ENCODE measurements at places on chromosomes 16 and 17.
A peak's percentile ranks its signal among the peaks of the same experiment; 100 is the strongest.

- DNase-seq: no peak
Measured at GRCh38 chr17:248337-249235, 67.1 kb upstream of the DOC2B start.

DNA sequence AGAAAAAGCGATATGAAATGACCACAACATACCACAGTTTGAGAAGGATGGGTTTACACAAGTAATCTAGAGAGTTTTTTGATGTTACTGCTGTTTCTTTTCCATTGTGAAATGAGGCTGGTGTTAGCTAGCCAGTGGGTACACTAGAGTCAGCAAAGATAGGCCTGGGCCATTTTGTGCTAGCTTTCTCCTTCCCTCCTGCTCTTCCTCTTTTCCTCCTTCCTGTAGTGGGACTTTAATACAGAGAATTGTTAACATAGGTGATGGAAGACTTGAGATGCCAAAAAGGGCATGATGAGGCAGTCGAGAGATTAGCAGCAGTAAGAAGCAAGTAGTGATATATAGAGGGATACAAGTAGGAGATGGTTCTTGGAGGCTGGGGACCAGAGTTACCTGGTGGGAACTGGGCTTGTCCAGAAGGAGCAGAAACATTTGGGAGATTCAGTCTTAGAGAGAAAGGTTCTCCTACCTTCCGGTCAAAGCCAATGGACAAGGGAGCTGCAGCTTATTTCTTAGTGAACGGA, 7.7 kb downstream of the NSRP1 start:
- DNase-seq: no peak

- DNase-seq: no peak
Measured at GRCh38 chr17:58373923-58374322, 21.9 kb upstream of the SUPT4H1 start.

DNA sequence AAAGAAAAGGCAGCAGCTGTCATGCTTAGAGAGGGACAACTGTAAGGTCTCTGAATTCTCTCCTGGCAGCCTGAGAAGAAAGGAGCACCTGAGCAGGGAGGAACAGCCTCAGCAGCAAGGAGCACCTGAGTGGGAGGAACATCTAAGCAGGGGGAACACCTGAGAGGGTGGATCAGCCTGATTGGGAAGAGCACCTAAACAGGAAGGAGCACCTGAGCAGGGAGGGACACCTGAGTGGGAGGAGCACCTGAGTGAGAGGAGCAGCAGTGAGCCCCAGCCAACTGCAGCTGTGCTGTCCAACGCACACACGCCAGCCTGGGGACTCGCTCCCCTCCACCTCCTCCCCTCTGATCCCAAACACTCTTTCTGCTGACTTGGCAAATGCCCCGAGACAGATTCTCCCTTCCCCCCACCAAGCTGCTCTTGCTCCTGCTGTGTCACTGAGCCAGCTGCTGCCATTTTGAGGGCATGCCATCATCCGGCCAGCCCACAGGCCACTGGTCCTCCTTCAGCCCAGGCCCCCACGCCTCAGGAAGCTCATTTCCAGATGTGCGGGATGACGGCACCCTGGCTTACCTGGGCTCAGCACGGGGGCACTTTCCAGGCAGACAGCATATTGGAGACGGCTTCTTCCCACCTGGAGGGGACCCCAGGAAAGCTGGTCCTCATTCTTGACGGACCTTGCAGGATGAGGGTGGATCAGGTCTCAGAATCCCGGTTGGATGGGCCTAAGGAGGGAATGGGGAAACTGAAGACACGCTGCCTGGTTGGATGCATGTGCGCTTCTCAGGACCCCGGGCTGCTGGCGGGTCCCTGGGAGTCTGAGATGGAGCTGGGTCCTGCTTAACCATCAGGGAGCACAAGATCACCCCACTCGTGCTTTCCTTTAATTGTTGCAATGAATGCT, 57.7 kb upstream of the RBFOX3 start:
- no peak for DNase-seq

- no peak for DNase-seq
Measured at GRCh38 chr17:50272246-50272645, 2.0 kb upstream of the TMEM92 start.

DNA sequence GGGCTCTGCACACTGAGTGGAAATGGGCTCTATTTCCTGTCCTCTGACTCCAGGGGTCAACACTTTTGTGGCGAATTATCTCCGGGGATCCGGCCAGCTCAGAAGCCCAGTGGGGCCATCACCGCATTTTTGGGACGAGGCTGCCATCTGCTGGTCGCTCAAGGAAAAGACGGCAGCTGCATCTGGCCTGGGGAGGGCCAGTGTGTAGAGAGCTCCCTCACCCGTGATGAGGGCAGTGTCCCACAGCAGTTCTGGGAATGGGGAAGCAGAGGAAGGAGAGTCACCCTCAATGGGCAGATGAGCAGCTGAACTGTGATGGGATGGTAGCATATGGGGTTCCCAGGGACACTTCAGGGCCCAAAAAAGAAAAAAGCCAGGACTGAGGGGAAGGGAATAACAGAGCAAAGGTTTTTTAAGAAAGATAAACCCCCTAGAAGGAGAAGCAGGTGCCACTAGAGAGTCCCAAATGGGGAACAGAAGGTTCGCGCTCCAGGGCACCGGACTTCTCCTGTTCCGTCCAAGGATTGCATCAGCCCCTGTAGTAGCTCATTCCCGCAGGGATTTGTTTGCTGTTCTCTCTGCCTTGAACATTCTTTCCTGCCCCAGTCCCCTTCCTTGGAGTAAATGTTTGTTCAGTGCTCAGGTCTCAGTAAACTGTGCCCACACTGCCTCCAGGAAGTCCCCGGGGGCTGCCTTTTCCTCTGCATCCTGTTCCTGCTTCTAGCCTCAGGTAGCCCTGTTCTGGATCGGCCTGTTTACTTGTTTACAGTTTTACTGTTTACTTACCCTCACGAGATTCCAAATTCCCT, 9.3 kb upstream of the ABCC12 start:
- DNase-seq: peak; percentile 64

- DNase-seq: no peak
Measured at GRCh38 chr16:56277075-56277474, 85.8 kb downstream of the GNAO1 start.

DNA sequence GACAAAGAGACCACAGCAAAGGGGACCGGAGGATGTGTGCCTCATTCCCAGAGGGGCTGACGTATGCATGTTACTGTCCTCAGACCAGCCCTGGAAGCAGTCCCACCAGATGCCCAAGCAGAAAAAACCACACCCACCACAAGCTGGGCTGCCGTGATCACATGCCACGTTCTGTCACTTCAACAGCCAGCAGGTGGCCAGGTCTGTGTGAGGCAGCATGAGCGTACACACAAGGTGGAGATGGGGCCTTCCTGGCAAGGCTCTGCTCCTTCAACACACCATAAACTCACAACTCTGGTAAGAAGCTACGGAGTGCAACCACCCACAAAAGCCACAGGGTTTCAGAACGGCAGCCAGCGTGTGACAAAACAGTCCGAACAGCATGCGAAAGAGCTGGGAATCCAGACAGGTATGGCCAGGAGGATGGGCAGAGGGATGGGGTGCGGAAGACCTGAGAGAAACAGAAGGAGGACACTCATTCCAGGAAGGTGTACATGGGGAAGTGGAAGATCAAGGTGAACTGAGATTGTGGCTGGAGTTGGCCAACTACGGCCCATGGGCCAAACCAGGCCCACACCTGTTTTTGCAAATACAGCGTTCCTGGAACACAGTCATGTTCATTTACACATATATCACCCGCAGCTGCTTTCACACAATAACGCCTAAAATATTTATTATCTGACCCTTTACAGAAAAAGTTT, 27.9 kb downstream of the MBTPS1 start:
- DNase-seq: no peak

- DNase-seq: no peak
Measured at GRCh38 chr17:27977751-27978688, 64.5 kb upstream of the NLK start.

- no peak for DNase-seq
Measured at GRCh38 chr16:70254180-70254964, 2.6 kb upstream of the EXOSC6 start.

GRCh38 chr16:87855852-87856715, 13.2 kb downstream of the SLC7A5 start:
- no peak for DNase-seq

DNA sequence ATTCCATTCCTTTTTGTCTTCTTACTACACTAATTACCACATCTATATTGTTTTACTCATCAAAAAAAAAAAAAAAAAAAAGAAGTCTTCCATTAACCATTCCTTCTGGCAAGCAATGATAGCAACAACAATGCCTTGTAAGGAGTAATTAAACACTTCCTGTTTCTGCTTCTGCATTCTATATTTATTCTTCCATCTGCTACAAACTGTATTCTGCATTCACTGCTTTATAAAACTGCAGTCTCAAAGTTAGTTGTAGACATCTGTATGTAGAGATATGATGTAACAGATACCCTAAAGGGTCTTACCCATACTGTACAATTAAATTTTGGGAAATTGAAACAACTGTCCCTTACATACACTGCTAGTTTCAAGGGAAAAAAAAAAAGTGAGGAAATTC, 28.7 kb upstream of the ABCA6 start:
- DNase-seq: no peak

GRCh38 chr17:65902155-65902554, 289.8 kb downstream of the CEP112 start:
- DNase-seq: no peak

DNA sequence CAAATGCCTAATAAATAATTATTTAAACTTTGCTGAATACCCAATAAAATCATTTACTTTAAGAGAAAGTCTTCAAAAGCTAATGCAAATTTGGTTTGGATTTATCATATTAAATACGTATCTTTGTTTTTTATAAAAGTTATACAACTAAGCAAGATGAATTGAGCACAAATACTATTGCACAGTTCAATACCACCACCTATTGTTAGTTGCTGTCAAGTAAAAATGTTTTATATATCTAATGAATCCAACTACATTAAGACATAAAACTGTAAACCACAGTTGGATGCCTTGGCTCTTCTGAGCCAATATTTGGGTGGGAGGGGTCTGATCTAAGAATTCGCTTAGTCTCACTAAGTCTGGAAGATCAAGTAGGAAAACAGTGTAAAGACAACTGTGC, 7.7 kb downstream of the FBXL20 start:
- DNase-seq: no peak

- no peak for DNase-seq
Measured at GRCh38 chr16:71296584-71297340, 7.6 kb upstream of the CMTR2 start.

DNA sequence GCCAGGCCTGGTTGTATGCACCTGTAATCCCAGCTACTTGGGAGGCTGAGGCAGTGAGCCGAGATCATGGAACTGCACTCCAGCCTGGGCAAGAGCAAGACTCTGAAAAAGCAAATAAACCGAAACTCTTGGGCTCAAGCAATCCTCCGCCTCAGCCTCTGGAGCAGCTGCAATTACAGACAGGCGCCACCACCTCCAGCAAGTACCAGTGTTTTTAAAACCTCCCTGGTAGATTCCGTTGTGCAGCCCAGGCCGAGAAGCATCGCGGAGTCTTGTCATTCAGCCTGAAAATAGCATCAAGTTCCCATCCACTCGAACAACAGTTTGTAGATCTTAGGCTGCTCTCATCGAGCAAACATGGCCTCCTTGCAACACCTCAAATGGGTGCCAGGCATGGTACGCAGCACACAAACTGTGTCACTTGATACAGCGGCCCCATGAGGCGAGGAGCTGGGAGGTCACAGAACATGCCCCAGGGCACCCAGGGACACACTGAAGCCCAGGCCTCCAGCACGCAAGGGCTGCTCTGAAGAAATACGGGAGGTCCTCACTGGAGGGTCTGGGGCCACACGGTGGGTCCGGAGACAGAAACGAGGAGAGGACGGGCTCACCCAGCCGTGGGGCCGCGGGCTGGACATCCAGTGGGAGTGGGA, 18.1 kb downstream of the TMC6 start:
- no peak for DNase-seq

- DNase-seq: no peak
Measured at GRCh38 chr16:62149631-62150030, 113.4 kb upstream of the CDH8 start.

DNA sequence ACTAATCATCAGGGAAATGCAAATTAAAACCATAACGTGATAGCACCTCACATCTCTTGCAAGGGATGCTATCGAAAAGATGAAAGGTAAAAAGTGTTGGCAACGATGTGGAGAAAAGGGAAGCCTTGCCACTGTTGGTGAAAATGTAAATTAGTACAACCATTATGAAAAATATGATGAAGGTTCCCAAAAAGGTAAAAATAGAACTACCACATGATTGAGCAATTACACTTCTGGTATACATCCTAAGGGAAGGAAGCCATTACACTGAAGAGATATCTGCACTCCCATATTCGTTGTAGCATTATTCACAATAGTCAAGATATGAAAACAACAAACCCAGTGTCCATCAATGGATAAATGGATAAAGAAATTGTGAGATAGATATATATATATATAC, 21.5 kb downstream of the ABCA10 start:
- DNase-seq: no peak

DNA sequence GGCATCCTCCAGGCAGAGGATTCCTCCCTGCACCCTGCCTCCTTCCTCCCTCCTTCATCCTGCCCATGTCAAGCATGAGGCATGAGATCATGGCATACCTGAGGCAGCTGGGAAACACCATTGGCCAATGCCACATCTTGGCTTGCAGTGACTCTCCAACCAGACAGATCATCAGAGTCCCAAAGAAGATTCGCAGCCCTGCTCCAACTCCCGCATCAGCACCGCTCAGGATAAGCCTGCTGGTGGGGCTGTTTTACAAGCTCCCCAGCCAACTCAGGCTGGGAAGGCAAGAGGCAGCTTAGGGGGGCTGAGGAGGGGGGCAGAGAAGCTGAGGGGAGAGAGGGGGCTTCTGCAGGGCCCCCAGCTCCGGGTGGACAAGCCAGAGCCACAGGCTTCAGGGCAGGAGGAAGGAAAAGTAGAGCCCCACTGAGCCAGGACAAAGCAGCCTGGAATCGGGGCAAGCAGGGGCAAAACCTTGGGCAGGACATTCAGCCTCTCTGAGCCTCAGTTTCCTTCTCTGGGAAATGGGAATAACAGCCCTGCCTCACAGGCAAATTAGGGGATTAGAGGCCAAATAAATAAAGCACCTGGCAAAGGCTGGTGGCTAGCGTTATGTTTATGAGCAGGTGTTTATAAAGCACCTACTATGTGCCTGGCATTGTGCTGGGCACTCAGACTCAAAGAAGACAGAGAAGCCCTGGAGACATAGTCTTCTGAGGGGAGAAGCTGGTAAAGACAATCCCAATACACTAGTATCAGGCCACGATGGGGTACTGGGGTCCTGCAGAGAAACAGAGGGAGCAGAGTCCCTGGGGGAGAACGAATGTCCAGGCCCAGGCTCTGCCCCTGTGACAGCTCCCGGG, 88.1 kb downstream of the GOSR1 start:
- no peak for DNase-seq

Measured in HS-27A (cell line).